ENCODE measurements at places on chromosomes 2 and 18. TPM values are rescaled to one million over a fixed set of nuclear protein-coding genes. Genes with fewer than 3 reads are reported as not detected.

GCKR gene
- not detected for total RNA-seq

GKN1 gene
- not detected for total RNA-seq

OTX1 gene
- total RNA-seq = not detected

ZNF892 gene
- 1.8 TPM for total RNA-seq

NTSR2 gene
- total RNA-seq = not detected

CNGA3 gene
- total RNA-seq = 1.3 TPM

GRCh38 chr2:74130211-74130995 is 17.3 kb downstream of the BOLA3 start:
- no peak for DNase-seq

DNA sequence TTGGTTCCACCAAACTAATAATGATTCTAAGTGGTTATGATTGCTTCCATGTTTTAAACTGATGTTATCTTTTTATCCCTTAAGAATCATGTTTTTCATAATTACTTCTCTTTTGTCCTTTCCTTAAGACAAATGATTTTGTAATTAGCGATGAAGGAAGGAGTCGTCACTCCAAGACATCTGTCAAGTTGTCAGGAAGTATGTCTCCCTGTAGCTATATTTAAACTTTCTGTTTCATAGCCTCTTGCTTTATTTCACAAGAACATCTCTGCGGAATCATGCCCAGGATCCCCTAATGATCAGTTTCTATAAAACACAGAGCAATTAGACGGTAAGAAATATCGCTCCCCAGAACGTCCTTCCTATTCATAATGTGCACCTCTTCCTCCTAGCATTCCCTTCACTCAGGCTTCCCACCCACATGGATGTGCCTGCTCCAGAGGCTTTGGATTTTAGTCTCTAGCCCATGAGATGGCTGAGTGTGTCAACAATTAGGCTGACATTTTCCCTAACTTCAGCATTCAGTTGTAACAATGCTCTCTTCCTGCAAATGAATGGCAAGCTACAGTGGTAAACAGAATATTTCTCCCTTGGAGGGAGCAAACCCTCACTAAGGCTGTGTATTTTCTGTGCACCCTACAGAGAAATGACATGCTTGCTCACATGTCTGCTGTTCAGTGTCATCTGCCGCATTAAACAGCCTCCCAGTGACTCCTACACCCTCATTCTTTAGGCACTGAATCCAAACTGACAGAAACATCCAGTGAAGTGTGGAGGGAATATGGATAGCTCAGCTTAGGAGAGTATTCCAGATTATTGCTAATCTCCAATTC is 879.6 kb upstream of the CELF4 start:
- no peak for DNase-seq

- no peak for DNase-seq
Observed at GRCh38 chr18:44945888-44946401, 265.3 kb downstream of the SETBP1 start.

DNA sequence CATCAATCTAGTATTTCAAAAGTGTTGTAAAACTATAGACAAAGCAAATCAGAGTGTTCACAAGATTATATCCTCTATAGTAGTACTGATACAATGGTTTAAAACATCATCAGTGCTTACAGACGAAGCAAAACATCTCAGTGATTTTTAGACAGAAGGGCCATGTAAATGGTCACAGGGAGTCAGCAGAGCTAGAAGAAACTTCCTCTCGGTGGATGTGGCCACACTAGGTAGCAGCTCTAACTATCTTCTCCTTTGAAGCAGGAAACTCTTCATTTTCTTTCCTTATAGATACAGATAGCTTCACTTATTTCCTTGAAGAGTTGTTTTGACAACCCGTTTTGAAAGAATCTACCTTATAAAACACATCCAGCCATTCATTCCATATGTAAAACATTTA is 80.4 kb upstream of the CD226 start:
- no peak for DNase-seq

GRCh38 chr2:18610651-18611050 is 21.3 kb upstream of the NT5C1B start:
- no peak for DNase-seq

GRCh38 chr2:8121826-8122513 is 559.9 kb upstream of the ID2 start:
- DNase-seq = no peak

GRCh38 chr2:33859811-33860461 is 260.8 kb upstream of the FAM98A start:
- DNase-seq = no peak

DNA sequence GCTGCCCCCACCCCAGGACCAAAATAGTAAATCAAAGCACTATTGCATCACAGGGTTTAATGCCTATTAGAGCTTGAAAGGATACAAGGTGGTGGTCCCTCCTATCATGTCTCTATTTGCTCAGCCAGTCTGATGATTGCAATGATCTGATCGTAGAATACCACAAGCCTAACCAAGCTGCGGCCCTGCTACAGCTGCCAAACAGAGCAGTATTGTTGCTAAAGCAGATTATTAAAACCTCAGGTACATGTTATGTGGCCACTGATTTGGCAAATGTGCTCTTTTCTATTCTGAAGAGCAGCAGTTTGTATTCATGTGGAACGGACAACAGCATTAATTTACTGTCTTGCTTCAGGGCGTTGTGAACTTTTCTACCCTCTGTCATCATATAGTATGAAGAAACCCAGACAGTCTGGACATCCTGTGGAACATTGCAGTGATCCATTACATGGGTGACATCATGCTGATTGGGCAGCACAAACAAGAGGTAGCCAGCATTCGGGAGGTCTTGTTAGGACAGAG is 8.4 kb upstream of the VAPA start:
- DNase-seq = no peak

GRCh38 chr2:181367906-181368435 is 89.2 kb upstream of the ITGA4 start:
- DNase-seq = no peak

DNA sequence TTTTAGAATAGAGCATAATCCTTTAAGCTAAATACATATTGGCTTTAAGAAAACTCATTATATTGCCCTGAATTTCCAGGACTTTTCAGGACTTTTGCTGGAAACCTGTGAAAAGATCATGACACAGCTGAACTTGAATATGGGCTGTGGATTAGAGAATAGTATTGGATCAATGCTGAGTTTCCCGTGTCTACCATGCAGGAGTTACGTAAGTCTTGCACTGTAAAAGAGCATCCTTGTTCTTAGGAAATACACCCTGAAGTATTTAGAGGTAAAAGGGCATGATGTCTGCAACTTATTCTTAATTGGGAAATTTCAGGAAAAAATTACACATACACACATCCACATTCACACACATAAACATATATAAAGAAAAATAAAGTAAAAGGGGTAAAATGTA is 82.1 kb downstream of the ZFP36L2 start:
- DNase-seq = no peak

DNA sequence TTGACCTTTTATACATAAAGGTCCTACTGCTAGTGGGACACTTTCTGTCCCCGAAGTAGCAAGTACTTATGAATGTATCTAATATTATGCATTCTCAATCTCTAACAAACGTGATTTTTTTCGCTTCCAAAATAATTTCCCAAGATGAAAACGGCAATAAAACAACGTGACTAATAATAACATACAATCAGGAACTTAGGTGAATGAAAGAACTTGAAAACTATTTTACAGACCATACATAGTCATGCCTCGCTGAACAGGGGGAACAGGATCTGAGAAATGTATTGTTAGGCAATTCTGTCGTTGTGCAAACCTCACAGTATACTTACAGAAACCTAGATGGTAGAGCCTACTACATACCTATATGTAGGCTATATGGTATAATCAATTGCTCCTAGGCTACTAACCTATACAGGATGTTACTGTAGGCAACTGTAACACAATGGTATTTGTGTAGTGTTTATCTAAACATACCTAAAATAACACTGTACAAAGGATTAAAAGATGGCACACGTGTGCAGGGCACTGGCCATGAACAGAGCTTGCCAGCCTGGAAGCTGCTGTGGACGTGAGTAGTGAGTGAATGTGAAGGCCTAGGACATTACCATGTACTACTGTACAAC is 2.5 kb downstream of the RTN4 start:
- DNase-seq = no peak

GRCh38 chr2:224982226-224982625 is 60.0 kb downstream of the DOCK10 start:
- DNase-seq = no peak

- DNase-seq = peak; percentile 77
Observed at GRCh38 chr2:238401551-238401950, 25.2 kb upstream of the ASB1 start.

- DNase-seq = no peak
Observed at GRCh38 chr2:204021290-204022081, 84.9 kb downstream of the ICOS start.
